HFFc6 (cell line): ENCODE measurements at places on chromosomes 6 and 20.

GRCh38 chr6:6870921-6871320, 236.8 kb upstream of the RREB1 start:
- no peak for DNase-seq
- H3K36me3 ChIP-seq = no peaks in the 10 kb centered on the region
- H3K27me3 ChIP-seq = peaks cover 3% of the 10 kb centered on the region; the same call in 1 of the 2 replicates
- H3K4me3 ChIP-seq = no peak overlapping the region
- peaks cover 5% of the 10 kb centered on the region; the same call in 1 of the 2 replicates for H3K4me1 ChIP-seq

- H3K4me1 ChIP-seq = peaks cover 41% of the 10 kb centered on the region
- DNase-seq = no peak
- peaks cover 4% of the 10 kb centered on the region for H3K27me3 ChIP-seq
- H3K36me3 ChIP-seq = no peaks in the 10 kb centered on the region; the same call in 1 of the 2 replicates
These were observed 443.2 kb upstream of the JARID2 start for GRCh38 chr6:14802514-14803160.

GRCh38 chr20:34744847-34745246, 40.7 kb downstream of the TP53INP2 start:
- no peak overlapping the region for H3K4me3 ChIP-seq
- H3K36me3 ChIP-seq = peaks cover 37% of the 10 kb centered on the region
- H3K27me3 ChIP-seq = no peaks in the 10 kb centered on the region
- H3K4me1 ChIP-seq = peaks cover 19% of the 10 kb centered on the region
- DNase-seq = no peak

DNA sequence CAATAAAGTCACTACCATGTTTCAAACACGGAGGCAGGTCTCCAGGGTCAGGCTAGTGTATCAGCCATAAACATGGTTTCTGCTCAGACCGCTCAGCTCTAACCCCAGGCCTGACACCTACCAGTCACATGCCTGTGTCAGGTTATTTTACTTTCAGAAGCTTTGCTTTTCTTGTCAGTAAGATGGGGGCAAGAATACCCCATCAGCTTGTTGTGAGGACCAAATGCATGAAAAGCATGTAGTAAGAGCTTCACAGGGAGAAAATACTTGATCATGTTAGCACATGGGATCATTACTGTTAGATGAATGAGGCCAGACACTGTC, 65.2 kb upstream of the PIM1 start:
- DNase-seq = no peak
- H3K27me3 ChIP-seq = peaks cover 4% of the 10 kb centered on the region
- no peak overlapping the region for H3K27ac ChIP-seq
- H3K4me1 ChIP-seq = peaks cover 21% of the 10 kb centered on the region
- no peak overlapping the region for H3K4me3 ChIP-seq
